ENCODE measurements at places on chromosomes 2 and 18.
A peak's percentile ranks its signal among the peaks of the same experiment; 100 is the strongest.

DNA sequence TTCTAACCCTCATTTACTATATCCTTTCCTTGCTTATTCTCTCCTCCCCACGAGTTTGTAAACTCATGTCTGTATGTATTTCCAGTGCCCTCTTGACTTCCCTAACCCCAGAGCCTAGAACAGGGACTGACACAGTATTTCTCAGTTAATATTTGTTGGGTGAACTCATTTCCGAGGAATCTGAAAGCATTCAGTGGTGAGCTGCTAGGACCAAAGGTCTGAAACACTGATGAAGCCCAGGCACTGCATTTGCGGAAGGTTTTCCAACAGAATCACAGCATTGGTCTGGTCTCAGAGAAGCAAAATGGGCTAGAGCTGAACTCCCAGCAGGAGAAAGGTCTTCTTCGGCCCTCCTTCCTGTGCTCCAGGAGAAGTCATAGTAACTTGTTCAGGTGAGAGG lies 56.8 kb downstream of the SOX11 start:
- DNase-seq, result no peak

DNA sequence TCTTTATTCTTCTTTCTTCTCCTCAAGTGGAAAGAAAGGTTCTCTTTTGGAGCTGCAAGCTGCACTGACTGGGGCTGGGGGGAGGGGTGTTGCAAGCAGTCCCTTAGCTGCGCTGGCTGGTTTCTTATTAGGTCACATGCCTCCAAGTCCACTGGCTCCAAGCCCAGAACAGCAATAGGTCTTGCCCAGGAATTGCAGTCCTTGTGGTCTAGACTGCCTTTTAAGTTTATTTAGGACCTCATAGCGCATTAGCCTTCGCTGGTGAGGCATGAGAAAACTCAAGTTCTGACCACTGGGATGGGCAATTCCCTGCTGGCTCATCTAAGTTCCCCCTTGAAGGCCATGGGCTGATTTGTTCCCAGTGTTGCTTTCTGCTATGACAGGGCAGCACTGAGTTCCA lies 138.6 kb upstream of the SCN7A start:
- no peak for DNase-seq

GRCh38 chr2:219269362-219270054 lies 9.7 kb upstream of the DNAJB2 start:
- no peak for DNase-seq

DNA sequence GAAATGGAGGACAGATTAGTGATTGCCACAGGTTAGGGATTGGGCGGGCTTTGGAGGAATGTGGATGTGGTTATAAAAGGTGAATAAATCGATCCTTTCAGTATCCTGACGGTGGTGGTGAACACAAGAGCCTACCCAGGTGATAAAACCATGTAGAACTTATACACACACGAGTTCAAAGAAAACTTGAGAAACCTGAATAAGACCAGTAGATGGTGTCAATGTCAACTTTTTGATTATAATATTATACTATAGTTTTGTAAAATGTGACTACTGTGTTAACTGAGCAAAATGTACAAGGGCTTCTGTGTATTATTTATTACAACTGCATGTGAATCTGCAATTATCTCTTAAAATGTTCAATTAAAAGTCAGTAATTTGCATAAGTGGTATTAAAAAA lies 136.3 kb downstream of the ERBB4 start:
- DNase-seq, result peak; percentile 9

- DNase-seq, result no peak
Measured at GRCh38 chr2:39710807-39711206, 45.1 kb downstream of the TMEM178A start.

- no peak for DNase-seq
Measured at GRCh38 chr18:23094411-23095190, 40.7 kb upstream of the CABLES1 start.

- DNase-seq, result no peak
Measured at GRCh38 chr2:122736279-122736678, 980.8 kb downstream of the TSN start.

- peak; percentile 7 for DNase-seq
Measured at GRCh38 chr18:45441110-45441847, 174.0 kb upstream of the SLC14A2 start.

DNA sequence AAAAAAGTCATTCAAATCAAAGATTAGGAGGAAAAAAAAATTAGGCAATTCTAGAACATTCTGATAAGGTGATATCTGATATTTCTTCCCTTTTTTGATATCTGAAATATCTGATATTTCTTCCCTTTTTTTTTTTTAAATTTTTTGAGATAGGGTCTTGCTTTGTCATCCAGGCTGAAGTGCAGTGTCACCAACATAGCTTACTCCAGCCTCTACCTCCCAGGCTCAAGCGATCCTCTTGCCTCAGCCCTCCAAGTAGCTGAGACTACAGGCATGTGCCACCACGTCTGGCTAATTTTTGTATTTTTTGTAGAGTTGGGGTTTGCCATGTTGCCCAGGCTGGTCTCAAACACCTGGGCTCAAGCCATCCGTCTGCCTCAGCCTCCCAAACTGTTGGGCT lies 33.9 kb downstream of the MEX3C start:
- no peak for DNase-seq

DNA sequence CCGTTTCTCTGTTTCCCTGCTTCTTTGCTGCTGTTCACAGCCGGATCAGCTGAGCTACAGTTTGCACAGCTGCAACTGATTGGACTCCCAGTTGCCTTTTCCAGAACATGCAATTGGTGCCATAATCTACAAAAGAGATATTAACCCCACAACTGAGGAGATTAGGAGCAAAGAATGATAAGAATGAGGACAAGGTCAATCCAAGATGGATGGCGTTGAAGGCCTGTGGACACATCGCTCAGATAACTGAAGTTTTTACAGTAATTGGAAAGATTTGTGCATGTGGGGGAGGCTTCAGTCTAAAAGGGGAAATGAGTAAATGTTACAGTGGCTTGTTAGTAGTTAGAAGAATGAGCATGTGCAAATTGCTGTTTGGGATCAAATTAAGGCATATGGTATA lies 263.2 kb downstream of the TGIF1 start:
- DNase-seq, result no peak

GRCh38 chr18:49234984-49235383 lies 225.5 kb downstream of the DYM start:
- DNase-seq, result no peak

DNA sequence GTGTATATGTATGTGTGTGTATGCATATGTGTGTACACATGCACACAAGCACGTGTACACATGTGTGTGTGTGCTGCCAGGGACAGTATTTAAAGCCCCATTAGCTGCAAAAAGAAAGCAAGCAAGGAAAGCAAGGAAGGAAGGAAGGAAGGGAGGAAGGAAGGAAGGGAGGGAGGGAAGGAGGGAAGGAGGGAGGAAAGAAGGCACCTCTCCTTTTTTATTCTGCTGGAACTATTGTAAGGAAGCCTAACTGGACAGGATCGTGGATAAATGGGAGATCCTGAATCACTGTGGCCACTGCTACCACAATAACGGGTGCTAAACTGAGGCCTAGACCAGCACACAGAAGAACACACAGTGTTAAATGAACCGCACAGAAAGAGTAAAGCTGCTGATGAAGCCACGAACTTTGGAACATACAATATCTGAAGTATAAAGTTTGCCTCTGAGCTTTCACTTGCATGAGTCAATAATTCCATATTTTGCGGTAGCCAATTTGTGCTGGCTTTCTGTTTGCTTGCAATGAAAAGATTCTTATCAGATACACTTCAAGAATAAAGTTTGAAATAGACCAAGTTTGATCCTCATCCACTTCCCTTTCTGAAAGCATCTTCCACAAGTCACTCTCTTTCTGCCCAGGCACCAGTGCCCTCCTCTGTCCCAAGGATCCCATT lies 15.5 kb downstream of the CACNB4 start:
- no peak for DNase-seq

GRCh38 chr2:238202326-238203093 lies 985 bp downstream of the ILKAP start:
- DNase-seq, result peak; percentile 45

DNA sequence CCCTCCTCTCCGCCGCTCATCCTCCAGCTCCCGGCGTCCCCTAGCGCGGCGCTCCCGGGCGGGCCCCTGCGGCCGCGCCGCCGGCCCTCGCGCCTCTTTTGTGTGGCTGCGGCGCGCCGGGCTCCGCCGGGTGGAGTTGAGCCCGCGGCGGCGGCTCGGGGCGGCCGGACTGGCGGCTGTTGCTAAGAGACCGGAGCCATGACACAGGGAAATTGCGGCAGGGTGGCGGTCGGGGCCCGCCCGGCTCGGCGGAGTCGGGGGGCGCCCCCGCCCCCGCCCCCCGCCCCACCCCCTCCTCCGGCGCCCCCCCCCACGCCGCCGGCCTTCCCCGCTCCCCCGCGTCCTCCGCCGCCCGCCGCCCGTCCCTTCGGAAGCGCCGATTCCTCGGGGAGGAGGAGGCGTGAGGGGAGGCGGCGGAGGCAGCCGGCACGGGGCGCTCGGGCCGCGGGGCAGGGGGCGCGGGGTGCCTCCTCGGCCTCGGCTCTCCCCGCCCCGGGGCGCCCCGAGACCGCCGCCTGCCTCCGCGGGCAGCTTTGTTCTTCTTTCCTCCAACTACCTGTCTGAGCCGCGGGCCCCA lies at the start of gene TMEM200C:
TSS of gene TMEM200C (minus strand) at position 224 of the 577 bp plus-strand sequence. CDS start 3,459 bp downstream, outside the sequence.
- DNase-seq, result no peak

- DNase-seq, result peak; percentile 64
Measured at GRCh38 chr2:20578895-20579825, 71.7 kb downstream of the HS1BP3 start.

DNA sequence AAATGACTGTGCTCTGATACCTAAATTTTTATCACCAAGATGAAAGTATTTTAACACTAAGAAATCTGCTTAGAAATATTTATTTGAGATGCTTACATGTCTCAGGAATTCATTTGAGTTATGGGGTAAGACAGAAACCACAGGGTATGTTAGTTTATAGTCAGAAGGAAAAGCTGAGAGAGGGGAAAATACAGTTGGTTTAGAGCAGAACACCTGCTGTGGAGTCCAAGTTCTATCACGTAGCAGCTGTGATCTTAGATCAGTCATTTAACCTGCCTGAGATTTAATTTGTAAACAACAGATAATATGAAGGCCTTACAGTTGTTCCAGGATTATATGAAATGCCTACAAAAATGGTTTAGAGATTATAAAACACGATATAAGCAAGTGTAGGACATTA lies 29.0 kb downstream of the PDE6D start:
- no peak for DNase-seq

DNA sequence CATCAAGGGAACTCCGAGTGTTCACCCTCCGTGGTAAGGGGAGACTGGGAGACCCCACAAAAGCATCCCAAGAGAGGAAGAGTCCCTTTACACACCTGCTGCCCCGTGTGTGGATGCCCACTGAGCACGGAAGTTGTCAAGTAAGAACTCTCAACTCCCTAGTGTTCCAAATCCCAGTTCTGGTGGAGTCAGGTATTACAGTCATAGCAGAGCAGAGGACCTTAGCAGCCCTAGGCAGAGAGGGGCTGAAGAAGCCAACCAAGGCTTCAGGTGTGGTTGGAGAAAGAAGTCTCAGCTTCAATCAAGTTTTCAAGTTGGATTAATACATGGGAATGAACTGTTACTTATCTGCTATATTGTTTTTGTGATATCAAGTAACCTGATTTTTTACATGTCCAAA lies 512.5 kb downstream of the RNF144A start:
- DNase-seq, result no peak

- peak; percentile 3 for DNase-seq
Measured at GRCh38 chr2:23312996-23313606, 71.9 kb upstream of the KLHL29 start.

DNA sequence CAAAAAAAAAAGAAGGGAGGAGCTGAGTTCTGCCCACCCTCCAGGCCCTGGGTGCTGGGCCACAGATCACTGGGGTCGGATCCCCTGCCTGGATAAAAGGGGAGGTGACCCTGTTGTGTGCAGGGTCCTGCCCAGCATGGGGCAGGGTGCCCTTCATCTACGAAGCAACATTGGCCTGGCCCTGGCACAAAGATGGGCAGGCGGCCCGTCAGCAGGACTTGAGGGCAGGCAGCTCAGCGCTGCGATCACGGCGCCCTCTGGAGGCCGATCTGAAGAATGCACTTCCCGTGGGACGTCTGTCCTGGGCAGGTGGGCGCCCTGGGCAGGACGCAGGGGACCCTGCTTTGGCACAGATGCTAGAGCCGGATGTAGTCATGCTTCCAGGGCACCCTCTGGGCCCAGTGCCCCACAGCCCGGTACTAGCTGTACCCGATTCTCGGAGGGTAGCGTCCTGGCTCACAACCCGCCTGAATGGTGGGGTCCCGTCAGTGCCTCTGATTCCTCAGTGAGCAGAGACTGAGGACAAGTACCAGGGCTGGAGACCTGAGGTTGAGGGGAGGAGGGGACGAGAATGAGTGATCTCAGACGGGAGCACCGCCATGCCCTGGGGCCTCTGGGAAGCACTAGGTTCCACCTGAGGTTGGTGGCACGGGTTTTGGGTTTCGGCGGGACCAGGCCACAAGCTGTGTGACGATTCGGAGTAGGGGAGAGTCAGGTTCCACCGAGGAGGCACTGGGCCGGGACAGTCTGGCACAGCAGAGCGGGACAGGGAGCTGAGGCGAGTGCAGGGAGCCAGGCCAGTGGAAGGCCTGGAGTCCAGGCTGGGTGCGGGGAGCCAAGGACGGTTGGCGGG lies 18.0 kb downstream of the ARID5A start:
- DNase-seq, result peak; percentile 55

- DNase-seq, result no peak
Measured at GRCh38 chr2:2638547-2639220, 307.6 kb upstream of the MYT1L start.

DNA sequence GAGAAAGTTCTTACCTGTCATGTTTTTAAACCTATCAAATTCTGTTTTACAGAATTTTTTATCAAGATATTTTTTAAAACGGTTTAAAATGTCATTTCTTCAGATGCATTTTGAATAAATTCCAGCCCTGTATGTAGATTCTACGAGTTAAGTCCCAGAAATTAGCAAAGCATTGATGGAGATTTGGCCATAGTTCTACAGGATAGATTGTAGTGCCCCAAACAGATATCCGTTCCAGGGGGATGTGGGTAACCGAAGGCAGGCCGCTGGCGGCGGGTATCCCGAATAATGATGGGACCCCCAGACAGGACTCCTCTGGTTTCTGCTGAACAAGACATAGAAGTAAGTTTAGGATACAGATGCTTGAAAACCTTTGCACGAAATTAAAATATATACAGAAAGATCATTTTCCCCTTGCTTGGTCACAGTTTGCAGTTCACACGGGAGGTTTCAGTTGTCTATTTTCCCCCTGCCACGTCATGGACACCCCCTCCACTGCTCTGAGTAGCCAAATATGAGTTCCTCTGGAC lies 755 bp downstream of the NOL4 start:
- no peak for DNase-seq

GRCh38 chr2:29009711-29010677 lies 28.9 kb downstream of the TOGARAM2 start:
- no peak for DNase-seq

All from RKO (cell line).